BJ (cell line): ENCODE measurements at places on chromosomes 6 and 20.

DNA sequence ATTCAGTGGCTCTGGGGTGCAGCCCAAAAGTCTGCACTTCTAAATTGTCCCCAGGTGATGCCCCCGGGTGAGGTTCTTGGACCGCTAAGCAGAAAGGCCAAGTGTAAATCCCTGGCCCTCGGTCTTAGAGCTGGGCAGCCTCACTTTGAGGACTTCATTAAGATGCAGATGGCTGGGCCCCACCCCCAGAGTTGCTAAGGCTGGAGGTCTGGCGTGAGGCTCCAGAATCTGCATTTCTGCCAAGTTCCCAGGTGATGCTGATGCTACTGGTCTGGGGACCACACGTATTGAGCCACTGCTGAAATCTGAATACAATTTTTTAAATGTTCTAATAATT, 735 bp upstream of the SLC23A2 start:
- DNase-seq = no peak

GRCh38 chr20:5395932-5396727, 79.4 kb upstream of the PROKR2 start:
- DNase-seq = no peak

- peak; percentile 41 for DNase-seq
Measured at GRCh38 chr6:7535498-7535897, 6.0 kb upstream of the DSP start.

GRCh38 chr20:51536116-51537069, 6.1 kb downstream of the NFATC2 start:
- no peak for DNase-seq

DNA sequence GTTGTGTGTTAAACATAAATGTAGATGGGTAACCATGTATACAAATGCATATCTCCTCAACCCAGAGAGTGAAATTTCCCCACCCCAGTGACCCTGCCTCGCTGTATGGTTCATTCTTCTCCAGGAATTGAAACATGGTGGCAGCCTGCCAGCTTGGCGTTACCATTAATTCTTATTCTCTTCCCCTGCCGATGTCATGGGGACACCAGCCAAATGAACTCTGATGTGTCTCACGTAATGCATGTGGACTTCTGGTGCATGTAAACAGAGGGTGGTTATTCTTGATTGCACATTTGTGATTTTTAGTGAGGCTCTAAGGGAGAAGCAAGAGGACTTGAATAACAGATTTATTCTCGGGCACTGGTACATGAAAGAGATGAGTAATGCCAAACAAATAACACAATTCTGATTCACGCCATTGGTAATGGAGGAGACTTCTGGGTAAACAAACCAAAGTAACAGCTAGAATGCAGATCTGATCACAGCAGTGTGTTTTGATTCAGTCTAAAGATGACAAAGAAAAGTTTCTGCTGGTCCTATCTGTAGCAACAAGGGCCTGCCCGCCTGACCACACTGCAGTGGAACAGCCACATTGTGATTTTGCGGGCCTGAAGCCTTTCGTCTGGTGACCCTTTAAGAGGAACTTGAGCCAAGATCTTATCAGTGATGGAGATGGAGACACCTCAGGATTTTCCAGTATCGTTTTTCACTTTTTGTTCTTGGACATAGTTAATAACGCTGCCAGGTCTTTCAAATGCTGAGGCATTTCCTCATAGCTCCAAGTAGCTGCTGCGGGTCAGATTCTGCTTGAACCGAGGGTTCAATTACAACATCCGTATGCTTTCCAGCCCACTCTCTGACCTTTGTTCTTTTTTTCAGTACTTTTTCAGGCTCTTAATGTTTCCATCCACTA, 171.8 kb upstream of the AKAP12 start:
- DNase-seq = peak; percentile 75

DNA sequence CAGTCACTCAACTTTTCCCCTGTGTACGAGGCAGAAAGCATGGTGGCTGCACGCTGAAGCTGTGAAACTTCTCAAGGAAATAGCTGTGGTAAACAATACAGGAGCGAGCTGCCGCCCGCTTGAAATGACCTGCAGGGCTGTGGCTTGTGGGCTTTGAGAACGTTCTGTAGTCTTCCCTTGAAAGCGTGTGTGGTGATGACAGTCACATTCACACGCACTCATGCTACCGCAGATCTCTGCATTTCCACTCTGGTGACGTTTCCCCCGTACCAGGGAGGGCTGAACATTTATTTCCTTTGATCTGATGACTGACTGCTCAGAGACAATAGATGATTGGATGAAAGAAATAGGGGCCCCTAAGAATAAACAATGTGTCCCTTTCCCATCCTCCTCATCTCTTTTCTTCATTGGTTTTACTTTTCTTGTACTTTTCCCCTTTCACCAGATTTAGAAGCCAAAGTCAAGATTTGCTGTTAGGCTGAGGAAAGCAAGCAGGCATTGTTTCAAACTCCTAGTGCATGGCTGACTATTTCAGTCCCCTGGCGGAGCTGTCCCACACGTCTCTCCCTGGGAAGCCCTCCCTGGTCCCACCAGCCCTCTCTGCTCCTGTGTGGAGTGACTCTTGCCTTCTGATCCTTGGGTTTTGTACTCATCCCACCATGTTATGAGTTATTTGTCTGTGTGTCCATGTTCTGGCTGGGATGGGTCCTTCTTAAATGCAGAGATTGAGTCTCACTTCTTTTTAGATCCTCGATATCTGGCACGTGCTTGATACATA, 3.9 kb downstream of the SYTL3 start:
- no peak for DNase-seq

DNA sequence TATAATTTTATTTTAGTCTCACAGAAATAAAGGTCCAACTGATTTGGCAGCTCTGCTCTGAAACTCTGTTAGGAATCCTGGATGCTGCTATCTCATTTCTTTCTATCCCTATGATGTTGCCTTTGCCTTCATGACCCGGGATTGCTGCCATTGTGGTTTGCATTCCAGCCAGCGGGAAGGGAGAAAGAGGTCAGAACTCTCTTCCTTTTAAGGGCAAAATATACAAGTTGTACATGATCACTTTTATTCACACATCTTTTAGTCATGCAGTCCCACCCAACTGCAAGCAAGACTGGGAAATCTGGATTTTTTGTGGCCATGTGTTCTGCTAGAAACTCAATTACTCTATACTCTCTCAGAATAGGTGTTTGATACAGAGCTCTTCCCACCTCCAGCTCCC, 263.1 kb upstream of the ZFP64 start:
- no peak for DNase-seq

GRCh38 chr6:26493258-26493657, 6.8 kb upstream of the BTN1A1 start:
- no peak for DNase-seq

DNA sequence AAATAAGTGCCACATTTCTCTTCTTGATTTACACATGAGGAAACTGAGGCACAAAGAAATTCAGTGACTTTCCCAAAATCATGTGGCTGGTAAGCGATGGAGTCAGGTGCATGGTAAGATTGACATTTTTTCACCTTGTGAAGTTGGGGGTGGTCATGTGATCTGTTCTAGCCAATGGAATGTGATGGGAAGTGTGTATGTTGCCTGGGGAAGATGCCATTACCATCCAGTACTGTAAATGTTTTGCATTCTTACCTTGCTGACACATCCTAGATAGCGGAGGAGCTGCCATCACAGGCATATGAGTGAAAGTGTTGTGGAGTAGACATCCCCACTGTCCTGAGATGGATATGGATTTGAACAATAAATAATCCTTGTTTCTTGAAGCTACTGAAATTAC, 499.6 kb upstream of the SULF2 start:
- DNase-seq = no peak

GRCh38 chr6:110683241-110683640, 132.0 kb downstream of the CDK19 start:
- no peak for DNase-seq

DNA sequence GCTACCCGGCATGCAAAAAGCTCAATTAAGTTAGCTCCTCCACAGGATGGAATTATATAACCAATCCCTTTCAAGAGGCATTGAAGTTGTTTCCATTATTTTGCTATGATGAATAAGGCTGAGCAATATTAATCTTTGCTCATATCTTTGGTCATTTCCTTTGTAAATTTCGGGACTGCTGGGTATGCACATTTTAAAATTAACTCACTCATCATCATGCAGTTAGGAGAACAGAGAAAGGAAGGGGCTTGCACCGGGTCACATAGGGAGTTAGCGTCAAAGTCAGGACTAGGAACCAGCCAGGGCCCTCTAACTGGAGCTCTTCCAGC, 430 bp upstream of the FAM110A start:
- DNase-seq = no peak

DNA sequence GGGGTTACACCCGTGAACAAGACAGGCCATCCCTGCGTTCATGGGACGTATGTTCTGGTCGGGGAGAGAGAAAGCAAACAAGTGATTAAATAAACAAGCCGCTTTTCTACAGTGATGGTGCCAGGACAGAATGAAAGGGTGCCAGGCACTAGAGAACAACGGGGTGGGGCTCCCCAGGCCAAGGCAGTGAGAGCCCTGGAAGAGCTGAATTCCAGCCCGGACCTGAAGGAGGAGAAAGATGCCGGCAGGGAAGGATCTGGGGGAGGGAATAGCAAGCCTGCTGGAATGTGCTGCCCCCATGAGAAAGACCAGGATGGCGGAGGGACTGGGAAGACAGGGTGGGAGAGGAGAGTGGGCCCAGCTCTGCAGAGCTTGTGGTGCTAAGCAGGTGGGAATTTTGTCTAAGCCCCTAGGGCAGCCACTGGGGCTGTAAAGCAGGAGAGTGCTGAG, 7.5 kb downstream of the SNAI1 start:
- DNase-seq = no peak

- no peak for DNase-seq
Measured at GRCh38 chr20:2859330-2860121, 13.8 kb upstream of the PTPRA start.

- no peak for DNase-seq
Measured at GRCh38 chr6:87718662-87719433, 16.8 kb upstream of the AKIRIN2 start.

DNA sequence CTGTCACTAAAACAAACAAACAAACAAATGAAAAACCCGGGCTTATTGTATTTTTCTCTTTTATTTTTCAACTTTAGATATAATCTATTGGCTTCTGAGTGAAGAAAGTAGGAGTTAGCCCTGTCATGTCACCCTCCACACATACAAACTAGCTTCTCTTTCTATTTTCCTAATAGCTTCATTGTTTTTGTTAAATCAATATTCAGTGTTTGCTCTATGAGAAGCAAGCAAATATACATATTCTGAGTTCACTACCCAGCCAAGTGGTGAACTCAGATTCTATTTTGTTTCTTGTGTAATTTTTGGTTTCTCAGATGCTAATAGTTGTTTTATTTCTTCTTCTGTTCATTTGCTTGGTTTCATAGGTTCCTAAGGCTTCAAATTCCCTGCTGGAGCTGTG, 66.4 kb downstream of the SNRNP48 start:
- no peak for DNase-seq

GRCh38 chr20:54152227-54153040, 21.4 kb downstream of the CYP24A1 start:
- no peak for DNase-seq

GRCh38 chr20:34362502-34363061, 491 bp upstream of the ITCH start:
- DNase-seq = no peak

DNA sequence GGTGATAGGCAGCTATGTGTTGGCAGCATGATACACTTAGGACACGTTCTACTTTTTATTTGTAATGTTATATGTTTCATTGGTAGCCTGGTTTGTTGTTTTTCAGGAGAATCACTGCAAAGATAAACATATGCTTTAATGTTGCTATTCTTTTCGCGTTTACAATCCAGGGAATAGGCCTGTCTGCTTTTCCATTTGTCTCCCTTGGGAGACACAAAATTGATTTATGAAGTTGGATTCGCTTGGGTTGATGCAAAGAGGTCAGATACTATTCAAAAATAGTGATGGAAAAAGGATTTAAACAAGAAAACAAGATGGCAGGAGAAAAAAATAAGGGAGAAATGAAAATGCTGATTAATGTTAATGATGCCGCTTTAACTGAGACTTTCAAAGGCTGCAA, 179.5 kb upstream of the SOX4 start:
- no peak for DNase-seq

DNA sequence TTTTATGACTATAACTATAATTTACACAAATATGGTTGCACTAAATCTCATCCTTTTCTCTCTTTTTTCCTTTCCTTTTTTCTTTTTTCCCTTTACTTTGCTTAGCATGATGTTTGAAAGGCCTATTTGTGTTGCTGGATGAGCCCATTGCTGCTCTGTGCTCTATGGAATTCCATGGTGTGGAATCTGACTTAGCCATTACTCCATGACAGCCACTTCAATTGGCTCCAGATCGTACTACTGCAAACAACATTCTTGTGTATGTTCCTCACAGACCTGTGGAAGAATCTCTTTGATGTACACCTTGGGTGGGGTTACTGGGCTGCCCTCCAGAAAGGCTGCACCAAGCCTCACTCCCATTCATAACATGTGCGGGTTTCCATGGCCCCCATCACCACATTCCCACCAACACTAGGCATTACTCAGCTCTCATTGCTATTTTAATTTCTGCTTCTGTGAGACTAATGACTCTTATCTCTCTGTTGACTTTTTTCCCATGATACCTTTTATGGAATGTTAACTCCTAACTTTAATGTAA, 979.0 kb downstream of the KIF16B start:
- DNase-seq = no peak

DNA sequence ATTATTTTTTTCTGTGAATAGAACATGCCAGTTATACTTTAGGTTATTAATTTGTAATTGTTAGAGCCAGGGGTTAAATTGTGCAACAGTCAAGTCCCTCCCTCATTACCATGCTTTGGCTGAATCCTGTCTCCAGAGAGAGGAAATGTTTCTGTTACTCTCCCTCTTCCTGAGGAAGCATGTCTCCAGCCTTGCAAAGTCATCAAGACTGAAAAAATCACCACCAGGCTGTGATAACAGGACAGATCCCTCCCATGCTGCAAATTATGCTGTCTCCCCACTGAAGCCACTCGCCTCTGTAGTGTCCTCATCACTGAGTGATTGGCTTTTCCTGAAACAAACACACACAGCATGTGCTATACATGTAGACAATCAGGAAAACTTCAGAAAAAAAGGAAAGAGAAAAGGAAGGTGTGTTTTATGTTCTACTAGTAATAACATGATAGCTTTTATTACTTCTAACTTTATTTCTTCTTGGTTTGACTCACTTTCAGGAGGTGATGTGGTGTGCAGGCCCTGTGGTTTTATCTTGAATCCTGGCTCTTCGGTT, 290.0 kb upstream of the JAG1 start:
- DNase-seq = no peak

DNA sequence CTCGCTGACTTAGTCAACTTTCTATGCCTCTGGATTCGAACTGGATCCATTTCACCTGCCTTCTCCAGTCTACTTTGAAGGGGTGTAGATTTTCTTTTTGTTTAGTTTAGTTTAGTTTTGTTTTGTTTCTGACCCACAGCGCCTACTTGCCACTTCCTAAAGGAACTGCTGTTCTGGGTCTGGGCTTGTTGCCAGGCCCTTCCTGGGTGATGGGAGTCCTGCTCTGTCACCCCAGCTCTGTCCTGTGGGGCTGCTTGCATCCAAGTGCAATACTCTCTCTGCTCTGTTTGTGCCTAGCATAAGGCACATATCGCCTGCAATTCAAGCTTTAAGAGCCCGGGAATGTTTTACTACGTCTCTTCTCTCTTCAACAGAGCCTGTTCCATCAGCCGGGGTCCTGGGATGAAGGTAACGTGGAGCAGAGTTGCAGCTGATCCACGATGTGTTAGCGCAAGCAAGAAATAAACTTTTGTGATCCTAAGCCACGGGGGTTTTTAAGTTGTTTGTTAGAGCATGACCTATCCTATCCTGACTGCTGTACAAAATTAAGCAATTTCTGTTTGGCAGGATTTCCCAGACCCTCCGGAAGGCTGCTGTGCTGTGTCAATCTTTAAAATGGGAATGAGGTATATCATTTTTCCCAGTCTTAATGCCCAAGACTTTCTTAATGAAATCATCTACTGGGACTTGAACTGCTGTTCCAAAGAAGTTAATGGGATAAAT, 30.9 kb upstream of the TAGAP start:
- DNase-seq = no peak
